ENCODE measurements at places on chromosomes 2 and 18. TPM values are rescaled to one million over a fixed set of nuclear protein-coding genes. Genes with fewer than 3 reads are reported as not detected.

DNA sequence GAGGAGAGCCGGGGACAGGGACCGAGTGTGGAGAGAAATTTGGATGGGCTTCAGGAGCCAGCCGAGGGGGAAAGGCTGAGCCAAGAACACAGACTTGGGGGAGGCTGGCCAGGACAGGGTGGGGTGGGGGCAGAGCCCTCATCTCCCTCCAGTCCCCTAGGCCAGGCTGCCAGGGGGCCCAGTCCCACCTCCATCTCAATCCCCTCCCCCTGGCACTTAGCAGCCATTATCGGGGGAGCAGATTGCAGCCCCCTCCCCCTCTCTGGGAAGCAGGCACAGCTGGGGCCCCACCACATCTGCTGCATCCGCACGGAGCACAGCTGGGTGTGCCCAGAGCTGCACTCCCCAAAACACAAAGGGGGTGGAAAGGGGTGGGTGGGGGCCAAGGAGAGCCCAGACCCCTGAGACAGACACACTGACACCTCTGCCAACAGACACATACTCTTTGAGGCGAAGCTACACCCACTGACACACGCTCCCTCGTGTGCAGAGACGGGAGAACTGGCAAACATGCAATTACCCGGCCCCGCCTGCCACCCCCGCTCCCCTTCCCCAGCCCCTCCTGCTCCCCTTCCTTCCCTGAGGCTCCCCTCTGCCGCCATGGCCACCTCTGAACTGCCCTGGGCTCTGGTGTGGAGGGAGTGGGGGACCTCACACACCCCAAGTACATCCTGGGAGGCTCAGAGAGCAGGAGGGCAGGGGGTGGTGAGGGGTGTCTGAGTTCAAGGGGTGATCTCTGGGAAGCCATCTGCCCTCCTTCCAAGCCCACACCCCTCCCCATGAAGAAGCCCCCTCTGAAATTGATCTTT lies 5.1 kb upstream of the ASIC4 start:
- no peak for DNase-seq
- H3K27ac ChIP-seq: no peak overlapping the region
- peaks cover 60% of the 10 kb centered on the region for H3K27me3 ChIP-seq
- peaks cover 12% of the 10 kb centered on the region for H3K36me3 ChIP-seq
- peaks cover 20% of the 10 kb centered on the region for H3K4me1 ChIP-seq

DNA sequence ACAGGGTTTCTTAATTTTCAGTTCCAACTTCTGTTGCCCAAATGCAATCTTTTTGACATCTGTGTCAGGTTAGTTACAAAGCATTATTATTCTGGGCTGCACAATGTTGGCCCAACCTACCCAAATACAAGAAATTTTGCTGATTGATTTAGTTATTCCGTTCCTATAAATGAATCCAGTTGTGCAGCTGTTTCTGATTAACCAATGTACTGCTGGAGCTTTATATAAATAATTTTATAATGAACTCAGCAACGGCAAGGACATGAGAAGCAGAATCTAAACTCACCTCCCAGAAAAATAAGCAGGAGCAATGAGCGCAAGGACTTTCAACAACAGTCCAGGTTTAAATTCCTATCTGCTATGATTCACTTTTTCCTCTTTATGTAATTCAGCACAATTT lies 76.3 kb upstream of the WIPF1 start:
- H3K27me3 ChIP-seq: no peaks in the 10 kb centered on the region
- DNase-seq: no peak
- H3K36me3 ChIP-seq: peaks cover 54% of the 10 kb centered on the region
- H3K4me1 ChIP-seq: peaks cover 42% of the 10 kb centered on the region

Gene MROH2A
- not detected for total RNA-seq

Gene COLEC12
- not detected for total RNA-seq

Gene RND3
- total RNA-seq: not detected

GRCh38 chr18:13611601-13612195 lies 114.7 kb downstream of the FAM210A start:
- no peak for DNase-seq
- peak overlapping the region; percentile 97 for H3K27ac ChIP-seq
- peaks cover 16% of the 10 kb centered on the region for H3K36me3 ChIP-seq
- H3K4me3 ChIP-seq: peak overlapping the region; percentile 84
- H3K4me1 ChIP-seq: peaks cover 78% of the 10 kb centered on the region

DNA sequence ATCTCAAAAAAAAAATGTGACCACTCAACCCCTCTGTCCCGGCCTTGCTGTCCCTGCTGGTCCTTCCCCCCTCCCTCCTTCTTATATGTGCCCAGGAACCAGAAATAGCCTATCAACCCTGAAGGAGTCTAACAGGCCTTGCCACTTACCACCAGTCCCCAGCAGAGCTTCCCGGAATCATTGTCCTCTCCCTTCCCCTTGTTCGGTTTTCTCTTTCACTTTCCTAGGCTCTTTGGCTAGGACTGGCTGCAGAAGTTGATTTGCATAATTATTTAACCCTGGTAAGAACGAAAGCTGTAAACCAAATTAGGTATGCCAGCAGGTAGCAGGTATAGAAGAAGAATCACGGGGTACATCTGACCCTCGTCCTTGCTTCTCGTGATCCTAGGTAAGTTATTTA lies 72.6 kb upstream of the ZNF532 start:
- no peaks in the 10 kb centered on the region for H3K4me1 ChIP-seq
- no peaks in the 10 kb centered on the region for H3K36me3 ChIP-seq
- DNase-seq: no peak
- no peak overlapping the region for H3K27ac ChIP-seq
- peaks cover 40% of the 10 kb centered on the region for H3K27me3 ChIP-seq

- H3K27me3 ChIP-seq: no peaks in the 10 kb centered on the region
- H3K27ac ChIP-seq: no peak overlapping the region
- no peak for DNase-seq
Observed at GRCh38 chr2:15259356-15259756, 301.8 kb downstream of the NBAS start.

- H3K27me3 ChIP-seq: peaks cover 3% of the 10 kb centered on the region
- H3K4me3 ChIP-seq: no peak overlapping the region
- H3K27ac ChIP-seq: no peak overlapping the region
- no peak for DNase-seq
Observed at GRCh38 chr18:70450426-70451253, 161.8 kb downstream of the SOCS6 start.

DNA sequence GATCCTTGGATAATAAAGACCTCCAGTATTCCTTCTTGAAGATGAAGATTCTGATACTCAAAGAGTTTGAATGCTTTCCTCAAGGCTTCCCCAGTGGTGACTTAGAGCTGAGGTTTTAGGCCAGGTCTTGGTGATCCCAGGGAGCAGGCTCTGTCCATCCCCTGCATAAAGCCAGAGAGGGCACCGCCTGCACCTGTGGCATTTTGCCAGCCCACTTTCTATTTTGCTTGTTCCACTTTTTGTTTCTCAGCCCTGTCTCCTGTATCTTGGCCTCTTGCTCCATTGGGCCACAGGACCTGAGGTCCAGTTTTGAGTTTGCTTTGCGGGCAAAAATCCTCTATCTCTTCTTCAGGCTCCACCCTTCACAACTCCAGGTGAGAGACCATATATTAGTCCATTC lies 6.7 kb upstream of the SCYGR1 start:
- no peaks in the 10 kb centered on the region for H3K36me3 ChIP-seq
- H3K27me3 ChIP-seq: peaks cover 4% of the 10 kb centered on the region
- H3K4me1 ChIP-seq: peaks cover 6% of the 10 kb centered on the region

DNA sequence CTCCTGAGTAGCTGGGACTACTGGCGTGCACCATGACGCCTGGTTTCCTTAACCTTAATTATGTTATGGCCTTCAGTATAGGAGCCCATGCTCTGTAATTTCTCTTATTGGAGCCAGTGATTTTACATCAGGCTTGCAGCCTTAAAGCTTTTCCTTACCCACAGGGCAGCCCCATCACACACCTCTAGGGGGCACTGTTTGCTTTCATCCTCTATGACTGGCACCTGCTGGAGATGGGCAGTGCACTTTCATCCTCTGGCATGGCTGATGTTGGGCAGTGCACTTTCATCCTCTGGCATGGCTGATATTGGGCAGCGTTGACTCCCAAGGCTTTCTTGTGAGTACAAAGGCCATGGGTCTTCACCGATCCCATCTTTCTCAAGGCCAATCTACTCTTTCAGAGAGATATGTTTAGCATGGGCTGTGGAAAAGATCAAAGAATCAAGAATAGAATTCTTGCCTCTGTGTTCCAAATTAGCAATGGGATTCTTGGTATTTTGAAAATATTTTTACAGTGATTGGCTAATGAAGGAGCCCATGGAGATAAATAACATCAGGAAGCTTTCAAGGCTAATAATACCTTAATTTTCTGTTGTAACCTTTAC lies 80.7 kb upstream of the MEX3C start:
- no peaks in the 10 kb centered on the region for H3K27me3 ChIP-seq
- no peak overlapping the region for H3K4me3 ChIP-seq
- DNase-seq: peak; percentile 30

- peaks cover 8% of the 10 kb centered on the region for H3K27me3 ChIP-seq
- H3K27ac ChIP-seq: peak overlapping the region; percentile 93
- peaks cover 36% of the 10 kb centered on the region for H3K4me1 ChIP-seq
Observed at GRCh38 chr2:156399950-156400705, 36.1 kb upstream of the GPD2 start.

Gene FLACC1
- 1.3 TPM for total RNA-seq

DNA sequence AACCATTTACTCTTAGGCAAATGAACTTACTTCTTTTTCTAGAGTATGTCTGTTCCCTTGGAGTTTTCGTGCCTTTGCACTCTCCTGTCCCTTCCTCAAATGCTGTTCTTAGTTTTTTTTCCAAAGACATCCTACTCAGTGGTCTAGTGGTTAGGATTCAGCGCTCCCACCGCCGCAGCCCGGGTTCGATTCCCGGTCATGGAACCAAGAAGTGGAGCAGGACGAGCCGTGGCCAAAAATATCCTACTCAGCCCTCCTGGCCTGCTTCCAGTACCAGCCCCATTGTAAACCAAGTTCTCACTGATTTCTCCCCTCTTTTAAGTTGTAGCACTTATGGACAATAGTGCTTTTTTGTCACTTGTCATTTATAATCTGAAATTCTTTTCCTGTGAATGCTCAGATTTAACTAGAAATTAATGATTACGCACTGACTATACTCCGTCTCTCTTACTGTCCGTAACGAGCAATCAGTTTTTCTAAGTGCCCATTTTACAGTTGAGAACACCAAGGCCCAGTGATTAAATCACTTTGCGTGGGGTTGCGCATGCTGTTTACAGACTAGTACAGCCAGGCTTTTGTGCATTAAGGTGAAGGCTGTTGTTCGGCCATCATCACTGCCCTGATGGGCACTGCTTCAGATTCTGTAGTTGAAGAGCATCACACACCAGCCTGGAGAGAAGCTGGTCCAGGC lies 17.9 kb downstream of the GREB1 start:
- no peak overlapping the region for H3K4me3 ChIP-seq
- H3K4me1 ChIP-seq: peaks cover 5% of the 10 kb centered on the region
- no peaks in the 10 kb centered on the region for H3K36me3 ChIP-seq
- DNase-seq: no peak
- H3K27me3 ChIP-seq: peaks cover 41% of the 10 kb centered on the region

Gene GAREM1
- total RNA-seq: not detected

Gene ABCG8
- not detected for total RNA-seq

DNA sequence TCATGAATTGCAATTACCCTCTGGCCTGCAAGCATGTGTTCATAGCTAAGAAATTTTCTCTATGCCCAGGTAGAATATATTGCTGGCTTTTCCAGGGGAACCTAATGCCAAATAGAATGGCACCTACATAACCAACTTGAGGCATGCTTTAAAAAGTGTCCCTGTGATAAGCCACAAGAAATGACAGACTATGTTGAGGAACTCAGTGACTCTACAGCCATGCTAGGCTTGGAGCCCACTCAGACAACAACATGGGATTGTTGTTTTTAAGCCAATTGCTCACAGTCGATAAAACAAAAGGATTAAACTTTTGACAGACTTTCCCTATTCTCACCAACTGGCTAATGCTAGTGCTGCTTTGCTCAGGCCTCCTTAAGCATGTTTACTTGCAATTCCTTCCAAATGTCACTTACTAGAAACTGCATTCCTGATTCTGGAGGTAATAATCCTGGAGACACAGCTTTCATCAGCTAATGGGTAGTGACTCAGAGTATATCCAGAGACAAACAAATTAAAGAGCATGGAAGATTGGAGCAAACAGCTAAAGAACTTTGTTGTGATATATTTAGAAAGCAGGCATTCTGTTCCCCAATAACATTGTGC lies 249.0 kb downstream of the SLC8A1 start:
- no peaks in the 10 kb centered on the region for H3K27me3 ChIP-seq
- no peak for DNase-seq
- no peak overlapping the region for H3K27ac ChIP-seq
- H3K36me3 ChIP-seq: peaks cover 2% of the 10 kb centered on the region

DNA sequence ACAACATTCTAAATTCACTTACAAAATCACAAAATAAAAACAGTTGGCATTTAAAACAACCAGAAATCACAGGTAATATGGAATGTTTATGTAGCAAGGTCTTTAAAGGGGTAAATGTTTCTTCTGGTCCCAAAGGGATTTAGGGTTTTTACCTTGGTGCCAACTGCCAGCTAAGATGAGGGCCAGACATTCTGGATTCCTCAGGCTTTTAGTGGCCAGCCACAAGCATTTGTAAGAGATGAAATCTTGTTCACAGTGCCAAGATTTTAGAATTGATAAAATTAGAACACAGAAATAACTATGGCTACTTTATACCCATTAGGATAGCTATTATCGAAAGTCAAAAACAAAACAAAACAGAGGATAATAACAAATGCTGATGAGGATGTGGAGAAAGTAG lies 60.4 kb upstream of the CDKL4 start:
- H3K27me3 ChIP-seq: no peaks in the 10 kb centered on the region
- H3K36me3 ChIP-seq: no peaks in the 10 kb centered on the region
- no peak for DNase-seq
- no peak overlapping the region for H3K4me3 ChIP-seq
- H3K27ac ChIP-seq: no peak overlapping the region

Gene TAF4B
- total RNA-seq: 20.2 TPM

DNA sequence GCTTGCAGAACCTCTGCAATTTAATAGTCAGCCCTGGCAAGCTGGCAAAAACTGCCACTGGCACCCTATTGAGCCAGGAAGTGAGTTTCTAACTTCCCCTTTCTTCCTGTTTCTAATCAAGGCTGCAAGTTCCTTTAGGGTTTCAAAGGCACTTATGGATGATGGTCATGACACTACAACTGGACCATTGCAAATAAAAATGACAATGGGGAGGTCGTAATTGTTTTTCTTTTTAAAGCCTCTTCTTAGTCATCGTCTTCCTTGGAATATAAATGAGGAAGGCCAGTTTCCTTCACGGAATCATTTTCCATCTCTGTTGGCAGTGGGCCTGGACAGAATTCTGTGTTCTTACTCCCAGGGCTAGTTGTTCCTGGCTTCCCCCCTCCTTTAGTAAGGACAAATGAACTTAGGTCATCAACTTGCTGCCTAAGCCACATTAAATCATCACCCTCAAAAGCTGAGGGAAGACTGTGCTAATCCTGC lies 35.8 kb downstream of the SH3RF3 start:
- H3K27me3 ChIP-seq: no peaks in the 10 kb centered on the region
- H3K27ac ChIP-seq: no peak overlapping the region
- peaks cover 25% of the 10 kb centered on the region for H3K4me1 ChIP-seq
- no peak overlapping the region for H3K4me3 ChIP-seq
- H3K36me3 ChIP-seq: peaks cover 14% of the 10 kb centered on the region

DNA sequence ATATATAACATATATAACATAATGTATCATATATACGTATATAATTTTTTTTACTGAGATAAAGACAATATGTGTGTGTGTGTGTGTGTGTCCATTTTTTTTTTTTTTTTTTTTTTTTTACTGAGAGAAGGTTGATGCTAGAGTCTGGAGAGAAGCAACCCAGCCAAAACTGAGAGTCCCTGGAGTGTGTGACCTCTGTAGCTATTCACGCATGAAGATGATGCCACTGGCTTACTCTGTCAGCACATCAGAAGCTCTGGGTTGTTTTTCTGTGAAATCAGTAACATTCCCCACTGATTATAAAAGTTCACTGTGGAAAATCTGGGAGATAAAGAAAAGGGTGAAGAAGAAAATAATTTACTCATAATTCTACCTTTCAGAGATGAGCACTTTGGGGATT lies 27.2 kb downstream of the CCDC195 start:
- DNase-seq: no peak
- H3K4me3 ChIP-seq: no peak overlapping the region
- peaks cover 10% of the 10 kb centered on the region for H3K27me3 ChIP-seq
- H3K36me3 ChIP-seq: no peaks in the 10 kb centered on the region
- H3K27ac ChIP-seq: no peak overlapping the region
- no peaks in the 10 kb centered on the region for H3K4me1 ChIP-seq
